ENCODE measurements at places on chromosomes 4 and X. TPM values are rescaled to one million over a fixed set of nuclear protein-coding genes. Genes with fewer than 3 reads are reported as not detected.

The BEND4 gene
- total RNA-seq: not detected

The NOX1 gene
- total RNA-seq: 0.10 TPM

The RHOXF1 gene
- total RNA-seq: not detected

The AADAT gene
- total RNA-seq: 9.1 TPM

The ANAPC4 gene
- total RNA-seq: 13.6 TPM

The TNIP3 gene
- 0.44 TPM for total RNA-seq

The PCSK1N gene
- 39.5 TPM for total RNA-seq

The DGKK gene
- not detected for total RNA-seq

The HSFX1 gene
- total RNA-seq: 0.31 TPM

The IBSP gene
- not detected for total RNA-seq

All from A549 treated with DMSO at 1 μM for 4 hours (cell line).